ENCODE measurements at places on chromosomes 5 and 9.

GRCh38 chr5:91129748-91130147 is 253.4 kb downstream of the ARRDC3 start:
- DNase-seq, result no peak

DNA sequence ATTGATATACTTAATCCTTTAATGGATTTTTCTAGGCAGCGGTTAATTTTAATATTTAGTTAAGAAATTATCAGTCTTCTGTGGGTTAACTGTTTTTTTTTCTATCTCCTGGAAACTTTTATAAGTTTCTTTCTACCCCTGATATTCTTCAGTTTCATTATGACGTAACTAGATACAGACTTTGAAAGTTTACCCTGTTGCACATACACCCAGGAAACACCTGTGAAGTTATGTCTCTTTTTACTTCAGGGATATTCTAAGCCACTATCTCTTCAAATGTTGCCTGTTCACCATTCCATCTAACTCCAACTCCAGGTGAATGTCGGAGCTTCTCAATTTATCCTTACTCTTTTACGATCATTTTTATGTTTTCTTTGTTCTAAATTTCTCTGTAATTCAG is 329.0 kb downstream of the ICE1 start:
- DNase-seq, result no peak

GRCh38 chr5:58183078-58183785 is 276.7 kb downstream of the PLK2 start:
- DNase-seq, result peak; percentile 30

DNA sequence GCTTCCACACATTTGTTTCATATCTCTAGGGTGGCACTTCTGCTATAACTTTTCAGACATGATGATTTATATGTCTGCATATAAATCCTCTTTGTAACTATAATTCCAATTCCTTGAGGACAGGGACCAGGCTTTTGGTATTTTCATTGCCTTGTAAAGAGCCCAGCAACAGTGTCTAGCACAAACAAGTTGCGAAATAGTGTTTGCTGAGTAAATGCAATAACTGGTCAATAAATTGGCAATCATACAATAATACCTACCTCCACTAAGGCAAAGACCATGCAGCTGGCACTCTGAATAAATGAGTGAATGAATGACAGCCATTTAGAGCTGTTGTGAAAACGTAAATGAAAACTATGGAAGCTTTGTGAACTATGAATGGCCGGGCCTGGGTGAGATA is 564.0 kb upstream of the ZNF462 start:
- DNase-seq, result no peak

DNA sequence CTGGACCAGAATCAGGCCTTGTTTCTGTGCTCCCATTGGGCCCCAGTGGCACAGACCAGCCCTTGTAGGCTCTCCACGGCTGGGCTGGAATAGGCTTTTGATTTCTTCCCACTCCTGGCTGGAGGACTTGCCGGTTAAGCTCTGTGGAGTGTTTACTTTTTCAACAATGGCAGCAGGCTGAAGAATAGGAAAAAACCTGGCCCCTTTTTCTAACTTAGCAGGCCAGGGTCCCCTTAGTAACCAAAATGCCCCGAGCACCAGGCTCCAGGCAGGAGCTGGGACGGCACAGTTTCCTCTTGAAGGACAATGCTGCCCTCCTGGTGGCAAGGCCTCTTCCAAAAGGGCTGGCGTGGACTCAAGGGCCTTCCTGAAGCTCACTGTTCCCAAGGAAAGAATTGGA is 230.3 kb downstream of the CRB2 start:
- DNase-seq, result no peak

DNA sequence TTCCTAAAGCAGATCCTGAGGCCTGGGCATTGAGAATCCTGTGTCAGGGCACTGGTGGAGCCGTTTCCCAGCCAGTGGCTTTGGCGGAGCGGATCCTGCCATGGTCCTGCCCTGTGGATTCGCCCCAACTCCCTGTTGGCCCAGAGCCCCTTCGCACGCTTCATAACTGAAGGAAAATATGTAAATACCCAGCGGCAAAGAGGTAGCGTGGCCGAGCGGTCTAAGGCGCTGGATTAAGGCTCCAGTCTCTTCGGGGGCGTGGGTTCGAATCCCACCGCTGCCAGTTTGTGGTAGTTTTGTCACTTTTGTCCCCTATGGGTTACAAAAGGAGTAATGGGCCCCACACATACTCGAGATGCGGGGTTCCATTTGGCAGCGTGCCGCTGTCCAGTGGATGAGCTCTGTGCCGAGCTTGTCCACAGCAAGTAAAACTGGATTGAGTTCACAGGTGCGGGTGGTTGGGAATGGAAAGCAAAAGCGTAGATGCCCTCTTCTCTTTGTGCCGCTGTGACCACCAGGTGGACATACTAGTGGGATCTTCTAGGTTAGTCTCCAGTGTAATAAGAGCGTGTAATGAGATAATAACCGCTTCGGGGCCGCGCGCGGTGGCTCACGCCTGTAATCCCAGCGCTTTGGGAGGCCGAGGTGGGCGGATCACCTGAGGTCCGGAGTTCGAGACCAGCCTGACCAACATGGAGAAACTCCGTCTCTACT is 17.3 kb downstream of the TRIM7 start:
- peak; percentile 73 for DNase-seq

GRCh38 chr5:61275841-61276240 is 56.2 kb upstream of the ZSWIM6 start:
- peak; percentile 95 for DNase-seq

GRCh38 chr5:81209869-81210493 is 23.1 kb upstream of the CKMT2 start:
- no peak for DNase-seq

DNA sequence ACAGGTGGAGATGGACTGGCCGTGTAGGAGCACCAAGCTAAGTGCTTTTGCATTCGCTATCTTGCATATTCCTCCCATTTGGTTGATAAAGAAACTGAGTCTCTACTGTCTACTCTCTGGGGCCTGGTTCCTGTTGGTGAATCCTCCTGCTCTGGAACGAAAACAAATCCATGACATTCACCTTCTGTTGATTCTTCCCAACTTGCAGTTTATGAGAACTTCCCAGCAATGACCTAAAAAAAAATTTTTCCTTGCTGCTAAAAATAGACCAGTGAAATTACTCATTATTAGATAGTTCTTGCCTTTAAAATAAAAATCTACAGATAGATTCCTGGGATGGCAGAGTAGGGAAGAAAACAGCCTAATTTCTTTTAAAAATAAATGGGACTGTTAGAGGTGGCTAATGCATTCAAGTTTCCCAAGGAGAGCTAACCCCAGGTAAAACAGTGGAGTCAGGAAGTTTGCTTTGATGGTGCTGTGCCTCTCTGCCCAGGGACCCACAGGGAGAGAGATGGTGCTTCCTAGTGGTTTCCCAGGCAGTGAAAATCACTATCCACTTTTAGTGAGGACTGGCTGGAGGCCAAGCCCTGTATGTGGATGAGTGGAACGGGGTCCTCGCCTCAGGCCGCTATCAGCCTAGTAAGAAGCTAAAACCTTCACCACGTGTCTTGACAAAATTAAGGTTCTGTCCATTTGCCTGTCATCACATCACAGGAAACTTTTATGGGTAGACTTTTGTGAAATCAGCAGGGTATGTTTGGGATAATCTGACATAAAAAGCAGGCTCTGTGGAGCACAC is 68.4 kb upstream of the NR3C1 start:
- no peak for DNase-seq

DNA sequence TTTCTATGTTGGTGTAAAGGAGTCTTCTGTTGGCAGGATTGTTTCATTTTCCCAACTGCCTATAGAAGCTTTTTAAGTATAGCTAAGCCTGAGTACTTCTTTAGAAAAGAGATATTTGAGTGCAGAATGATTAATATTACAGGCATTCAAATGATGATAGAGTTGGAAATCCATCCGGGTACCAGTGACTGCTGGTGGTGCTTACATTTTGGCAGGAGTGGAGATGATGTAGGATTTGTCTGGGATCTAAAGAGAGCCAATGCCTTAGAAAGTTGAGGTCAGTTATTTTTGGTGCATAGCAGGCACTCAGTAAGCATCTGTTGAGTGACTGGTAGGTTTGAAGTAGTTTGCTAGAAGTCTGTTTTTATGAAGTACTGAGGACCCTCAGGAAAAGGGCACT is 433.5 kb downstream of the DMAC1 start:
- DNase-seq, result no peak

GRCh38 chr9:68577774-68578591 is 37.3 kb upstream of the TMEM252 start:
- DNase-seq, result no peak

DNA sequence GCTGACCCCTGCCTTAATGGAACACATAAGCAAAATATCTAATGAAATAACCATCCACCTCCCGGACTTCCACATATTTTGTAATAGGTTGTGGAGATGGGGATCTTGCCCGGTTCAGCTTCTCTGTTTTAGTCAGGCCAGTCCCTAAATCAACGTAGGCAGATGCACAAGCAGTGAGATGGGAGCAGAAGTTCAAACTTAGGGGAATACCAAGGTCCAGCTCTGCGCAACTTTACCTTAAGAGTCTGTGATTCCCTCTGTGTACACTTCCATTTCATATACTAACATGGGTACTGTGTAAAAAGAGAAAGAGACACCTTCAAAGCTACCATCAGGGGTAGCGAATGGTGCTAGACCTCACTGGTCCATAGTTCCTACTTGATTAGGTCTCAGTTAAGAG is 110.9 kb downstream of the NTRK2 start:
- no peak for DNase-seq

DNA sequence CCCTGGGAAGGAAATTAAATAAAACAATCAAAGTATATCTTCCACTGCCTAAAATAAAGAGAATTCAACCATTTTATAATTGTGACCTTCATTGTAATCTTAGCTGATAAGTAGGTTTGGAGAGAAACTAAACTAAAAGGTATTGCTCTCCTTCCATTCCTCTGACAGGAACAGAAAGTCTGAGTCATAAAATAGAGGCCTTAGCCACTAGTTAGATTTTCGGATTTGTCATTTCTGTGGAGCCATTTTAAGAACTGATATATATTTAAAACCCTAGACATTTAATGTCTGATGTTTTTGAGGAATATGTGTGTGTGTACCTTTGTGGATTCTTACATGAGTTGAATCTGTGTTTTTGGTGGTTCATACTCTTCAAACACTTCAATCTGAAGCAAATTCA is 11.8 kb upstream of the TMC1 start:
- no peak for DNase-seq

DNA sequence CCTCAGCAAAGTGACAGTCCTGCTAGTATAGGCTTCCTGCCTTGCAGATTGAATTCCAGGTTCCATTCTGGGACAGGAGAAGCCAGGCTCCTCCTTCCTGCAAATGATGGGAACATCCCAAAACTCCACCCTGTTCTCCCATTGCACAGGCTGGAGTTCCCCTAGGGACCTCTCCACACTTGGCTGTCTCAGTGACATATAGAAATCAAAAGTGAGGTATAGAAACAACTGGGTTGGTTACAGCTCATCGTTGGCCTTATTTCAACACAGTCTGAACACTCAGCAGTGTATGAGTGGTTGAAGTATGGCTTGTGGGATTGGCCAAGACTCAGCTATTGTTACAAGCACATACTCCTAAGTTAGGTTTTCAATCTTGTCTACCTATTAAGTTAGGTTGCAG is 157.8 kb upstream of the FTMT start:
- no peak for DNase-seq

- peak; percentile 48 for DNase-seq
Observed at GRCh38 chr5:97839341-97840086, 656.5 kb upstream of the RIOK2 start.

DNA sequence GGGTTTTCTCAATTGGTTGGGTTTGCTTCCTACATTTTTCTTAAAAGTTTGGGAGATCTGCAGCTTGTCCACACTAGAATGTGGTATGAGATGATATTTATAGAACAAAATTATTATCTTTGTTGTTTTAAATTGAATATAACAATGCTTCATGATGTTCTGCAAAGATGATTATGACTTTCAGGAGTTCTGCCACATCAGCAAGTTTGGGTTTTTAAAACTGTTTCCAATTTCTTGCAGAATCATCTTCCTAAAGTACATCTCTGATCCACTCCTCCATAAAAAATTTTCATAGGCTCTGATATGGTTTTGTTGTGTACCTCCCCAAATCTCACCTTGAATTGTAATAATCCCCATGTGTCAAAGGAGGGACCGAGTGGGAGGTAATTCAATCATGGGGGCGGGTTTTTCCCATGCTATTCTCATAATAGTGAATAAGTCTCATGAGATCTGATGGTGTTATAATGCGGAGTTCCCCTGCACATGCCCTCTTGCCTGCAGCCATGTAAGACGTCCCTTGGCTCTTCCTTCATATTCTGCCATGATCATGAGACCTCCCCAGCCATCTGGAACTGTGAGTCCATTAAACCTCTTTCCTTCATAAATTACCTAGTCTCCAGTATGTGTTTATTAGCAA is 119.1 kb upstream of the PTGER4 start:
- DNase-seq, result no peak

DNA sequence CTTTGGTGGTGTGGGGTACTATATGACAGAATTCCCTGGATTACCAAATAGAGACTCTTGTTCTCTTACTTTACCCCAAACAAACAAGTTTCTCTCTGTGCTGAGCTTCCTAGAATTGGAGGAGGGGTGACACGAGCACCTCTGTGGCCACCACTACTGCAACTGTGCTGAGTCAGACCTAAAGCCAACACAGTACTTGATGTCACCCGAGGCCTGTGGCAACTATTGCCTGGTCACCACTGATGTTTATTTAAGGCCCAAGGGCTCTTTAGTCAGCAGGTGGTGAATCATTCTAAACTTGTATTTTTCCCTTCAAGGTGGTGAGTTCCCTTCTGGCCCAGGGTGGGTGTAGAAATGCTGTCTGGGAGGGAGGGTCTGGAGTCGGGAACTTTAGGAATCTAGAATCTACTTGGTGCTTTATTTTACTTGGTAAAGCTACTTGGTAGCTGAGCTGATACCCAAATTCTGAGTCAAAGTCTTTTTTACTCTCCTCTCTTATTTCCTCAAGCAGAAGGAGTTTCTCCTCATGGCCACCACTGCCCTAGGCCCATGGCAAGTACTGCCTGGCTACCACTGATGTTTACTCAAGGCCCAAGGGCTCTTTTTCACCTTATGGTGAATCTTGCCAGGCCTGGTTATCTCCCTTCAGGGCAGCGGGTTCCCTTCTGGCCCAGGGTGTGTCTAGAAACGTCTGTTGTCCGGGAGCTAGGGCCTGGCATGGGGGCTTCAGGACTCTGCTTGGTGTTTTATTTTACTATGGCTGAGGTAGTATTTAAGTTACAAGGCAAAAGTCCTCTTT is 9.8 kb downstream of the LURAP1L start:
- DNase-seq, result peak; percentile 28

Data from kidney capillary endothelial cell (primary cell).